ENCODE measurements at places on chromosomes 16 and 17.

- DNase-seq: no peak
These were observed 26.7 kb downstream of the ABCA5 start for GRCh38 chr17:69300222-69300621.

DNA sequence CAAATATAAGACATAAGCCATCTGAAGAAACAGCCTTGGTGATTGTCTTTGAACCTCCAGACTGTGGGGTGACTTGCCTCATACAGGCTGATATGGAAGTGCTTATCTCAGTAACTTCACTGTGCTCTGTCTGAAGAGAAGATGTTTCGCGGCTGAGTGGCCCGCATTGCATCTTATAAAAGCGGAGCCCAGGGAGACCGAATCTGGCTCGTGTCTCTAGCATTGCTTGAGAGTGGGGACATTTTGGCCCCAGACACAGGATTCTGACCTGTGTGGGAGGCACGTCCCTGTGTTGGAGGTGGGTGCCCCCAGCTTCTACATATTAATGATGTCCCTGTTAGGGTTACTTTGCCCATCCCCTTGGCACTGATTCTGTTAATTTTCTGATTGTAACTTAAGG, 66.4 kb downstream of the METRNL start:
- DNase-seq: no peak

- no peak for DNase-seq
These were observed 851 bp downstream of the EDC4 start for GRCh38 chr16:67873435-67874370.

DNA sequence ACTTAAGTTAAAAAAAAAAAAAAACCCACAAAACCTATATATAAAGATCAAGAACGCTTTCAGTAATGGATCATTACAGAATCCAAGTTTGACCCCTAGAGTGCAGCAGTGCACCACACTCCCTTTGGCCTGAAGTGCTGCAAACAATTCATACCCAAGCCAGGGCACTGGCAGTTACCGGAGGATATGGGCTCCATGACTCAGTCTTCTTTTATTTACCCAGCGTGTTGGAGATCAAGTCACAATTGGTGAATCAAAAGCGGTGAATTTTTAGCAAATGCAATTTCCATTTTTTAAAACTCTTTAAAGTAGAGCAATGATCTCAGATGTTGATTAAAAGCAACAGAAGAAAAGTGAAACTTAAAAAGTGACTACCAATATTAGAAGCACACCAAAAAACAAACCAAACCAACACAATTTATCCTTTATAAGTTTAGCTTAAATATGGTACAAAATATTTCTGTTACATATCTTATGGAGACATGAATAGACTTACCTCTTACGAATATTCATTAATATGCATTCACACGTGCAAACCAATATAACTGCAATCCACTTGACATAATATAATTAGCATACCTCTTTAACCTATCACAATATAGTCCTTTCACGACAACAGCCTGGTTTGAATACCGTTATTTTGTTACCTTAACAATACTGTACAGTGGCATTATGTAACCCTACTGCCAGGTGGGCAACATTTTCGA, 46.3 kb downstream of the ZNF652 start:
- no peak for DNase-seq

DNA sequence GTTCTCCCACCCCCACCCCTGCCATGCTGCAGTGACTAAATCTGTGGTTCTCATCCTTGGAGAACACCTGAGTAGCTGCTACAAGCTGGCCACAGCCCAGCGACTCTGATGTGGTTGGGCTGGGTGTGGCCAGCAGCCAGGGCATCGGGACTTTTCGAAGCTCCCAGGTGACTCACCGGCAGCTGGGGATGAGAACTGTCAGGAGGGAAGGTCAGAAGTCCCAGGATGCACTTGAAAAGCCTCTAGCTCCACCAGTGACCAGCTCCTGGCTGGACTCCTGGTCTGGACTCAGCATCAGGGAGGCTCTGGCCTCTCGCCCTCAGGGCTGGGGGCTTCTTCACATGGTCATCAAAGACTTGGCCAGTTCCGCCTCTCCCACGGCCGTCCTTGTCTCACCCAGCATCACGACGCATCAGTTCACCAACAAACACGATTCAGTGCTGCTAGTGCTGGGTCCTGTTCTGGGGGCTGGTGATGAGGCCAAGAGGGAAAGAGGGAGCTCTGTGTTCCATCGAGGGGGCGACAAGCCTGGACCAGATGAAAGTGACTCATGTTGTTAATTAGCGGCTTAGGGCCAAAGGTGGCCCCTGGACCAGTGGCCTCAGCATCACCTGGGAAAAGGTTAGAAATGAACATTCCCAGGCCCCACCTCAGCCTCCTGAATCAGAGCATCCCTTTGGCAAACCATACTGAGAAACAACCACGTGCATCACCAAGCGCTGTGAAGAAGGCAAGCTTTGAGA, 3.9 kb upstream of the C17orf99 start:
- DNase-seq: no peak

GRCh38 chr17:81712468-81713003, 452 bp downstream of the SLC25A10 start:
- DNase-seq: no peak

All from NCI-H187 treated with DMSO at 0.1 percent for 48 hours (cell line).